Pancreas (tissue), 10 donors: ENCODE measurements at places on chromosomes 1 and 21. TPM values are rescaled to one million over a fixed set of nuclear protein-coding genes. Genes with fewer than 3 reads are reported as not detected.
A peak's percentile ranks its signal among the peaks of the same experiment; 100 is the strongest.

DNA sequence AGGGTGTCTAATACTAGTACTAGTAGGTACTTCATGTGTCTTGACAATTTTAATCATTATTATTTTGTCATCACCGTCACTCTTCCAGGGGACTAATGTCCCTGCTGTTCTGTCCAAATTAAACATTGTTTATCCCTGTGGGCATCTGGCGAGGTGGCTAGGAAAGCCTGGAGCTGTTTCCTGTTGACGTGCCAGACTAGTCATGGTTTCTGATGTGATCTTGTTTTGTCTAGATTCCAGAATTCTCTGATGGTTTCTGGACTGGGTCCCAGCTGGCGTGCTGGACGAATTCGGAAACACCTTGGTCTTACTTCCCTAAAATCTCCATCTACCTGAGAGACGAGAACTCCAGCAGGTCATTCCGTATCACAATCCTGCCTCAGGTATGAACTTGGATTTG, 66.1 kb upstream of the FAM3B start:
- H3K4me3 ChIP-seq, result no peak overlapping the region
- no peak overlapping the region for H3K27ac ChIP-seq
- no peaks in the 10 kb centered on the region for H3K36me3 ChIP-seq
- peak; percentile 73 for DNase-seq

GRCh38 chr1:3073489-3074296, 4.7 kb downstream of the PRDM16 start:
- peak overlapping the region; percentile 96 for H3K27ac ChIP-seq
- H3K27me3 ChIP-seq, result no peaks in the 10 kb centered on the region
- no peaks in the 10 kb centered on the region for H3K36me3 ChIP-seq
- H3K4me1 ChIP-seq, result peaks cover 5% of the 10 kb centered on the region
- peak overlapping the region; percentile 85 for H3K4me3 ChIP-seq

- no peak overlapping the region for H3K4me3 ChIP-seq
- no peaks in the 10 kb centered on the region for H3K4me1 ChIP-seq
- H3K27ac ChIP-seq, result peak overlapping the region; percentile 66
- H3K36me3 ChIP-seq, result no peaks in the 10 kb centered on the region
- DNase-seq, result no peak
Observed at GRCh38 chr21:35953597-35953996, 106.7 kb downstream of the SETD4 start.

DNA sequence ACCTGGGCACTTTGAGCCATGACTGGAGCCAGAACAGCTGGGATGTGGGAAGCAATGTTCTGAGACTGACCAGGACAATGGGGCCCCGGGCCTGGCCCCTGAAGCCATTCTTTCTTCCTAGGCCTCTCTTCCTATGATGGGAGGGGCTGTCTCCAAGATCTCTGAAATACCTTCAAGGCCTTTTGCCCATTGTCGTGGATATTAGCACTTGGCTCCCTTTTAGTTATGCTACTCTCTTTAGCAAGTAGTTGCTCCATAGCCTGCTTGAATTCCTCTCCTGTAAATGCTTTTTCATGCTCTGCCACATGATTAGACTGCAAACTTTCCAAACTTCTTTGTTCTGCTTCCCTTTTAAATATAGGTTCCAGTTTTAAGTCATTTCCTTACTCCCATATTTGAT, 262.9 kb upstream of the CACYBP start:
- H3K27ac ChIP-seq, result no peak overlapping the region
- no peaks in the 10 kb centered on the region for H3K27me3 ChIP-seq
- H3K4me3 ChIP-seq, result no peak overlapping the region
- H3K36me3 ChIP-seq, result no peaks in the 10 kb centered on the region

GRCh38 chr1:211577819-211578639, 932 bp downstream of the SLC30A1 start:
- H3K4me1 ChIP-seq, result peaks cover 26% of the 10 kb centered on the region
- H3K27me3 ChIP-seq, result no peaks in the 10 kb centered on the region
- DNase-seq, result peak; percentile 76
- H3K27ac ChIP-seq, result peak overlapping the region; percentile 92
- no peaks in the 10 kb centered on the region for H3K36me3 ChIP-seq
- peak overlapping the region; percentile 95 for H3K4me3 ChIP-seq

Gene PTPN7
- 1.2 TPM for polyA plus RNA-seq

- peak; percentile 54 for DNase-seq
- peak overlapping the region; percentile 71 for H3K27ac ChIP-seq
- no peak overlapping the region for H3K4me3 ChIP-seq
- H3K4me1 ChIP-seq, result peaks cover 29% of the 10 kb centered on the region
- no peaks in the 10 kb centered on the region for H3K27me3 ChIP-seq
- H3K36me3 ChIP-seq, result no peaks in the 10 kb centered on the region
Observed at GRCh38 chr1:40948741-40949443, 30.6 kb upstream of the CTPS1 start.

DNA sequence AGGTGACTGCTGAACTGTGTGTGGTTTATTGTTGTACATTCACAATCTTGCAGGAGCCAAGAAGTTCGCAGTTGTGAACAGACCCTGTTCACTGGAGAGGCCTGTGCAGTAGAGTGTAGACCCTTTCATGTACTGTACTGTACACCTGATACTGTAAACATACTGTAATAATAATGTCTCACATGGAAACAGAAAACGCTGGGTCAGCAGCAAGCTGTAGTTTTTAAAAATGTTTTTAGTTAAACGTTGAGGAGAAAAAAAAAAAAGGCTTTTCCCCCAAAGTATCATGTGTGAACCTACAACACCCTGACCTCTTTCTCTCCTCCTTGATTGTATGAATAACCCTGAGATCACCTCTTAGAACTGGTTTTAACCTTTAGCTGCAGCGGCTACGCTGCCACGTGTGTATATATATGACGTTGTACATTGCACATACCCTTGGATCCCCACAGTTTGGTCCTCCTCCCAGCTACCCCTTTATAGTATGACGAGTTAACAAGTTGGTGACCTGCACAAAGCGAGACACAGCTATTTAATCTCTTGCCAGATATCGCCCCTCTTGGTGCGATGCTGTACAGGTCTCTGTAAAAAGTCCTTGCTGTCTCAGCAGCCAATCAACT, 6.4 kb upstream of the PIGV start:
- peaks cover 17% of the 10 kb centered on the region for H3K4me1 ChIP-seq
- peaks cover 14% of the 10 kb centered on the region for H3K36me3 ChIP-seq
- no peak for DNase-seq
- H3K27me3 ChIP-seq, result no peaks in the 10 kb centered on the region
- no peak overlapping the region for H3K4me3 ChIP-seq

GRCh38 chr21:44439211-44439600, 16.1 kb upstream of the LRRC3 start:
- no peak overlapping the region for H3K4me3 ChIP-seq
- no peaks in the 10 kb centered on the region for H3K4me1 ChIP-seq
- H3K36me3 ChIP-seq, result no peaks in the 10 kb centered on the region
- no peaks in the 10 kb centered on the region for H3K27me3 ChIP-seq
- H3K27ac ChIP-seq, result no peak overlapping the region

DNA sequence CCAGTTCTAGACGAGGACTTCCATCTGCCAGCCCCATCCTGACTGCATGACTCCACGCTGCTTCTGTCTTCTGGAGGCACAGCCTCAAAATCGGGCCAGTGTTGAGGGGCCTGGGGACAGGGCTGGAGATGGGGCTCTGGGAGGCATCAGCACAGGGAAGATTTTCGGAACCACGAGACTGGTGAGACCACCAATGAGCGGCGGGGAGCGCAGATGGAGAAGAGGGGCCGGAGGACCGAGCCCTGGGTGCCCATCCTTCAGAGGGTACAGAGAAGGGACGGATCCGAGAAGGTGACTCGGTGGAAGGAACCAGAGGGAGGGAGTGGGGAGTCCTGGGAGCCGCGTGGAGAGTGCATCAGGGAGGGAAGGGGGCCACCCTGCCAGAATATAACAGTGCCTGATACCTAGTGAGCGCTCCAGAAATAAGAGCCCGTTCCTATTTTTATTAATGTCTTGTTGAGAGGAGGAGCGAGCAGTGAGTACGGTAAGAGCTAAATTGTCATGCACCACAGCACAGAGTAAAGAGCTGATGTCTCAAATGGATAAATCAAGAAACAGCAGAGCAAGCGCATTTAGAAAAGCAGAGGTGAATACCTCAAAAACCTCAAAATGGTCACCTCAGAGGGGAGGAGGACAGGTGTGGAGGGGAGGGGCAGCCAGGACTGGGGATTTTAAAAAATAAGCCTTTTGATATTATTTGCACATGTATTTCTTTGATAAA, 26.2 kb upstream of the KIF26B start:
- no peak for DNase-seq
- no peak overlapping the region for H3K27ac ChIP-seq
- no peaks in the 10 kb centered on the region for H3K27me3 ChIP-seq
- no peaks in the 10 kb centered on the region for H3K4me1 ChIP-seq
- no peak overlapping the region for H3K4me3 ChIP-seq

Gene AIRE
- 0.02 TPM for polyA plus RNA-seq

DNA sequence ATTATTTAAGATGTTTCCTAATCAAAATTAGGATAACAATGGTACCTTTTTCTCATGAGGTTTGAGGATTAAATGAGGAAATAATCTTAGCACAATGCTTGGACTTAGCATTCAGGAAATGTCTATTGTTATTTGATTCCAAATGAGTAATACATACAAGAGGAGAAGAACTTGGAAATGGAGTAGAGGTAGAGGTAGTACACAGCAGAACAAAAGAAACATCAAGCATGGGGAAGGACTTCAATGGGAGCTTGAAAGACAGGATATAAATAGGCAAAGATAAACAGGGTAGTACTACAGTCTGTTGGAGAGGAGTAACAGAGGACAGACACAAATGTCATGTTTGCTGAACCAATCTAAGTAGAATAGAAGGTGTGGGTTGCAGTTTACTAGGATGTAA, 59.5 kb upstream of the RGS2 start:
- H3K27me3 ChIP-seq, result no peaks in the 10 kb centered on the region
- no peak for DNase-seq
- H3K27ac ChIP-seq, result no peak overlapping the region

- H3K27ac ChIP-seq, result peak overlapping the region; percentile 76
- DNase-seq, result no peak
Observed at GRCh38 chr1:112954945-112955772, 837 bp downstream of the SLC16A1 start.

Gene AKT3
- polyA plus RNA-seq, result 4.2 TPM

DNA sequence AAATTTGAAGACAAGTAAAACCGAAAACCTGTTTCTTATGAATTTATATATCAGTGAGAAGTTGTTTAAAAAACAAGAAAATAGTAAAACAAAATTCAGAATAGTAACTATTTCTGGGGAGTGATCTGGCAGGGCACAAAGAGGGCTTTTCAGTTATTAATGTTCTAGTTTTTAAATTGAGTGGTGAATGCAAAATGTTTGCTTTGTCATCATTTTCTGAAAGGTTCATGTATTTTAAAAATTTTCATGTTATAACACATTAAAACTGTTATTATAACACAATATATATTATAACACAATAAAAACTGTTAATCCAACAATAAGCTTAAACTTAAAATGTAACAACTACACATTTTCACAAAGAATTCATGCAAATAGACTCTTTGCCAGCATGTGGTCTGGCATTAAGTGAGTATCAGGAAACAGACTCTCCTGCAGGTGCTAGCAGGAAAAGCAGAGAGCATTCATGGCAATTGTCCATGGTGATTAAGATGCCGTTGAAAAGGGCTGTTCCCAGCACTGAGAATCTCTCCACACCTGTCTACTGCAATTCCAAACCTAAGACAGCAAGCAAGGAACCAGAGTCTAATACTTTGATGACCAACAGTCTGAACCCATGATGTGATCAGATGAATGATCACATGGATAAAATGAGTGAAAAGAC, 204.9 kb downstream of the TBX15 start:
- no peaks in the 10 kb centered on the region for H3K27me3 ChIP-seq
- no peaks in the 10 kb centered on the region for H3K36me3 ChIP-seq
- DNase-seq, result no peak
- no peak overlapping the region for H3K27ac ChIP-seq
- no peak overlapping the region for H3K4me3 ChIP-seq

GRCh38 chr21:33359446-33359845, 34.7 kb downstream of the IFNAR1 start:
- DNase-seq, result no peak
- H3K27me3 ChIP-seq, result no peaks in the 10 kb centered on the region
- H3K4me3 ChIP-seq, result no peak overlapping the region

DNA sequence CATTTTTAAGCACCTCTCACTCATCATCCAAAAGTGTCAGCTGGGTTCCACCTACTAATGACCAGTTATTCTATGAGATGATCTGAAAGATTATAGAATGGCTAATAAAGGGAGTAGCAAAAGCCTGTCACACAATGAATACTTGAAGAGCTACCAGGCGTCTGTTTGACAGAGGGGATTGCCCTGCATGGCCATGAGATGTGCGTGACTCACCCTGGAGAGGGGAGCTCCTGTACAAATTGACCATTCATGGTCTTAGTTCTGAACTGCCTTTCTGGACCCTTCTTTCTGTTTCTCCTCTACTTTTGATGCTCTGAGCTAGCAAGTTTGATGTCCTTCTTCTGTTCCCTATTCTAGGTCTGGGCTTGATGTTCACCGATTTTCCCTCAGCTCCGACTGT, 85.2 kb upstream of the ABCD3 start:
- no peak overlapping the region for H3K4me3 ChIP-seq
- no peaks in the 10 kb centered on the region for H3K4me1 ChIP-seq
- DNase-seq, result no peak
- no peaks in the 10 kb centered on the region for H3K36me3 ChIP-seq

Gene LIN28A
- polyA plus RNA-seq, result not detected

Gene TNFRSF4
- polyA plus RNA-seq, result 2.8 TPM

DNA sequence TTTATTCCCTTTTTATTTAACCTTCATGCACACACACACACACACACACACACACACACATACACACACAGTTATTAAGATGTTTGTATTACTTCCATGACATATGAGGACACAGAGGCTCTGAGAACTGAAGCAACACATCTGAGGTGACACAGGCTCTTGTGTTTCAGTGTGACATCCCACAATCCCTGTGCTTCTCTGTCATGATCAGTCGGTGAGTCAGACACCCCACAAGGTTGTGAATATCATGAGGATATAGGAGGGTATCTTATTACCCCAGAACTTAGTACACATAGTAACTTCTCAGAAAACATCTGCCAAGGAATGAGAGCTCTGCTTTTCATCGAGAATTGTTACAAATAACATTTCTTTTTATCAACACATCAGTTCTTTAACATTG, 459.3 kb downstream of the PLPP3 start:
- H3K4me1 ChIP-seq, result no peaks in the 10 kb centered on the region
- no peaks in the 10 kb centered on the region for H3K27me3 ChIP-seq
- no peak for DNase-seq
- no peak overlapping the region for H3K4me3 ChIP-seq

- no peak overlapping the region for H3K27ac ChIP-seq
- no peaks in the 10 kb centered on the region for H3K27me3 ChIP-seq
- H3K4me1 ChIP-seq, result peaks cover 8% of the 10 kb centered on the region
- DNase-seq, result no peak
Observed at GRCh38 chr1:19461220-19461554, 24.2 kb downstream of the CAPZB start.

GRCh38 chr1:237141502-237141901, 99.5 kb downstream of the RYR2 start:
- H3K27ac ChIP-seq, result no peak overlapping the region
- no peaks in the 10 kb centered on the region for H3K4me1 ChIP-seq
- DNase-seq, result no peak
- H3K27me3 ChIP-seq, result no peaks in the 10 kb centered on the region
- no peak overlapping the region for H3K4me3 ChIP-seq

GRCh38 chr1:203346060-203346768, 4.7 kb downstream of the FMOD start:
- H3K4me1 ChIP-seq, result peaks cover 8% of the 10 kb centered on the region
- no peak overlapping the region for H3K4me3 ChIP-seq
- no peak overlapping the region for H3K27ac ChIP-seq
- H3K27me3 ChIP-seq, result no peaks in the 10 kb centered on the region
- no peak for DNase-seq

Gene CAPN8
- polyA plus RNA-seq, result 2.2 TPM

Gene C1orf87
- not detected for polyA plus RNA-seq

Gene TMCO1
- 52.1 TPM for polyA plus RNA-seq

Gene FHAD1
- 2.1 TPM for polyA plus RNA-seq

- no peak overlapping the region for H3K4me3 ChIP-seq
- no peak overlapping the region for H3K27ac ChIP-seq
- no peaks in the 10 kb centered on the region for H3K4me1 ChIP-seq
- no peaks in the 10 kb centered on the region for H3K27me3 ChIP-seq
Observed at GRCh38 chr1:198465201-198466144, 75.0 kb downstream of the ATP6V1G3 start.
